ENCODE measurements at places on chromosomes 7 and 10.

DNA sequence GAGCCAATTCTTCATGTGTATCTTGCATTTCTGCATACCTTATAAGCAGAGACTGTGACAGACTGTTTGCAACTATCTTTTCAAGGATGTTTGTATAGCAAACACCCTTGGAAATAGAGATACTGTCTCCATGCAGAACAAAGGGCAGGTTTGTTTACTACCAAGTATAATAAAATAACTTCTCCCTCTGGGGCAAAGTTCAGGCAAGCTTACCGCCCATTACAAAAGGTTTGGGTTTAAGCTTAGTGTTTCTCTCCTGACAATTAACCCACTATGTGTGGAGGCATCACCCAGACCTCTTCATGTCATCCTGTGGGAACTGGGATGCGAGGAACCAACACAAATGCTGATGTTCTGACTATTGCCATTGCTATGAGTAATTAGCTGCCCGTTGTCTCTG, 479.1 kb upstream of the ZMIZ1 start:
- DNase-seq: no peak

DNA sequence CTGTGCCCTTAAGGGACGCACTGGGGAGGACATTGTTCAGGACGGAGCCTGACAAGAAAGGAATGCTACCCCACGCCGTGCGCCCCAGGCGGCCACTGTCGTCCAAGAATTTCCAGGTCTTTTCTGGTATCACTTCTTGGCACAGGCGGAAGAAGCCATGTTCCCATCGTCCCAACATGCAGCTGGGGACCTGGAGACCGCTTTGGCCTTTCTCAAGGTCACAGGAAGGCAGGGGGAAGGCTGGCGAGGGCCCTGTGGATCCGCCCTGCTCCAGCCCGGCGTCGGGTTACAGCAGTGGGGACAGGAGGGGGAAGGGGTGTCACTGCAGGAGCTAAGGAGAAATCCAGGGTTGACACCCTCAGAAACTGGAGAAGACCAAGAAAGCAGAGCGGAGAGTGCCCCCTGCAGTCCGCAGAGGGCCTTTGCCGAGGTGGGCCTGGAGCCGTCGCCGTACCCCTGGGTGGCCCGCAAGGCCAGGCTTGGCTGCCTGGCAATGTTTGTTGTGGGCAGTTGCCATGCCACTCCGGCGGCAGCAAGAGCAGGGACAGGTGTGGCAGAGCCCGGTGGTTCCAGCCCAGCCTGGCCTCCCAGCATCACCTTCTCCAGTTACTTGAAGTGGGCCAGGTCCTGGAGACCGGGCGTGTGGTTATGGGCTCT, 104.1 kb downstream of the LHPP start:
- DNase-seq: peak; percentile 20

DNA sequence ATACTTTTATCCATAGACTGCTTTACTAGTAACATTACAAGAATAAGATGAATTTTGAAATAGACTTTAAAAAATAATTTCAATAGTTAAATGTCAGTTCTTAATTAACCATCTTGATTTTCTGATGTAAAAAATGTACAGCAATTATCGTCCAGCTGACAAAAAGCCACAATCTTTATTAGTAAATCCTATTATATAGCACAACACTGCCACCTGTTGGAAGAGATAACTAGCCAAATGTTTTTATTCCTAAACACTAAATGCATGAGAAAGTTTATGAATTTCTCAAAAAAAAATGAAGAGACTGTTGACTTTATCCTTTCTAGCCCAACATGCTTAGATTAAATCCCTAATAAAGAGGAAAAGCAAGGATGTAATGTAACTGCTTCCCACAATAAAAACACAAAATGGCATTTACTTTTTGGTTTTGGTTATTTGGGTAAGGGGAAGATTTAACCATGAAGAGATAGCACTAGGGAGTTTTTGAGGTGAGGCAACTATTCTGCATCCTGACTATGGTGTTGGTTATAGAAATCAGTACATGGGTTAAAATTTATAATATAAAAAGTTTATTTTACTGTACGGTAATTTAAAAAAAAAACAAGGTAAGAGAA, 8.0 kb downstream of the COA1 start:
- no peak for DNase-seq

- DNase-seq: no peak
These were observed 406 bp downstream of the CBLL1 start for GRCh38 chr7:107744345-107744750.

GRCh38 chr7:17934094-17934493, 6.2 kb downstream of the SNX13 start:
- DNase-seq: no peak

Data from activated CD4-positive, alpha-beta T cell treated with anti-CD3 and anti-CD28 coated beads for 36 hours (primary cell).